ENCODE measurements at places on chromosomes 2 and 18. TPM values are rescaled to one million over a fixed set of nuclear protein-coding genes. Genes with fewer than 3 reads are reported as not detected.

The CYRIA gene
- 13.1 TPM for polyA plus RNA-seq

The CDK5R2 gene
- 0.13 TPM for polyA plus RNA-seq

The KLHL41 gene
- 1.2 TPM for polyA plus RNA-seq

The EMILIN1 gene
- 138 TPM for polyA plus RNA-seq

The SNTG2 gene
- 0.98 TPM for polyA plus RNA-seq

The CHRNG gene
- 0.07 TPM for polyA plus RNA-seq

The TTR gene
- 0.48 TPM for polyA plus RNA-seq

The SERPINB3 gene
- not detected for polyA plus RNA-seq

DNA sequence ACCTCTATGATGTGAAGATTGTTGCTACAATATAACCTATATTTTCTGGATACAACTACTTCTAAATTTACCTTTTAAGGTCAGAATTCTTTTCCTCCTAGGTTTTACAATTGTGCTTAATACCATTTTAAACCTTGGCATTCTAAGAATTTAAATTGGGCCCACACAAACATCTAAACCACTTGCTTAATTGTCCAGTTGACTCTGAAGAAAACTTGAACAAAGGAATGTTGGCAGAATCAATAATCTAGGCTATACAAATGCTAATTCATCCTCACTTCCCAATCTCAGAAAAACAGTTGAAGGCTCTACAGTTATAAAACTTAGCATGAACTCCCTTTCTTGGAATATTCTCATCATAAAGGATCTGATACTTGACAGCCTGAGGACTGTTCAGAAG lies 84.3 kb downstream of the RPRM start:
- H3K27me3 ChIP-seq = no peaks in the 10 kb centered on the region
- no peak for DNase-seq
- no peak overlapping the region for H3K27ac ChIP-seq
- H3K4me1 ChIP-seq = no peaks in the 10 kb centered on the region
- H3K36me3 ChIP-seq = no peaks in the 10 kb centered on the region

- H3K4me3 ChIP-seq = no peak overlapping the region
- H3K27ac ChIP-seq = no peak overlapping the region
- peaks cover 3% of the 10 kb centered on the region for H3K4me1 ChIP-seq
- no peaks in the 10 kb centered on the region for H3K27me3 ChIP-seq
- H3K36me3 ChIP-seq = no peaks in the 10 kb centered on the region
Observed at GRCh38 chr18:9782073-9782857, 74.2 kb downstream of the RAB31 start.

DNA sequence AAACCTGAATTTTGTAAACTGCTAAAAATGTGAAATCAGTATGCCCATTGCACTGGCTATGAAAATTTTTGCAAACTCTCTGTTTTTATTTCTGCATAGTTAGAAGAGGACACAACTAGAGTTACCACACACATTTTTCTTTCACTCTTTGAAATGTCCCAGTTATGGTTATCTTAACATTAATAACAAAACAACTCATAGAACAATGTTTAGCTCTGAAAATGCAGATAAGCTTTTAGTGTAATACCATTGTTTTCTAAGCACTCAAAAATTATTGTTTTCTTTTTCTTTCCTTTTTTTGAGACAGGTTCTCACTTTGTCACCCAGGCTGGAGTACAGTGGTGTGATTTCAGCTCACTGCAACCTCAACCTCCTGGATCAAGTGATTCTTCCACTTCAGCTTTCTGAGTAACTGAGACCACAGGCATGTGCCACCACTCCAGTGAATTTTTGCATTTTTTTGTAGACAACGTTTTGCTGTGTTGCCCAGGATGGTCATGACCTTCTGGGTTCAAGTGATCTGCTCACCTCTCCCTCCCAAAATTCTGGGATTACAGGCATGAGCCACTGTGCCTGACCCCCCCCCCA lies 1204.5 kb upstream of the ZEB2 start:
- H3K4me1 ChIP-seq = no peaks in the 10 kb centered on the region
- no peaks in the 10 kb centered on the region for H3K27me3 ChIP-seq
- H3K27ac ChIP-seq = no peak overlapping the region
- no peaks in the 10 kb centered on the region for H3K36me3 ChIP-seq

- no peaks in the 10 kb centered on the region for H3K27me3 ChIP-seq
- H3K4me1 ChIP-seq = no peaks in the 10 kb centered on the region
- no peak for DNase-seq
- H3K36me3 ChIP-seq = no peaks in the 10 kb centered on the region
- no peak overlapping the region for H3K4me3 ChIP-seq
Observed at GRCh38 chr2:134505446-134505845, 213.4 kb downstream of the TMEM163 start.

GRCh38 chr18:32761231-32761630 lies 11.6 kb downstream of the KLHL14 start:
- no peaks in the 10 kb centered on the region for H3K36me3 ChIP-seq
- no peak for DNase-seq
- H3K27ac ChIP-seq = no peak overlapping the region

DNA sequence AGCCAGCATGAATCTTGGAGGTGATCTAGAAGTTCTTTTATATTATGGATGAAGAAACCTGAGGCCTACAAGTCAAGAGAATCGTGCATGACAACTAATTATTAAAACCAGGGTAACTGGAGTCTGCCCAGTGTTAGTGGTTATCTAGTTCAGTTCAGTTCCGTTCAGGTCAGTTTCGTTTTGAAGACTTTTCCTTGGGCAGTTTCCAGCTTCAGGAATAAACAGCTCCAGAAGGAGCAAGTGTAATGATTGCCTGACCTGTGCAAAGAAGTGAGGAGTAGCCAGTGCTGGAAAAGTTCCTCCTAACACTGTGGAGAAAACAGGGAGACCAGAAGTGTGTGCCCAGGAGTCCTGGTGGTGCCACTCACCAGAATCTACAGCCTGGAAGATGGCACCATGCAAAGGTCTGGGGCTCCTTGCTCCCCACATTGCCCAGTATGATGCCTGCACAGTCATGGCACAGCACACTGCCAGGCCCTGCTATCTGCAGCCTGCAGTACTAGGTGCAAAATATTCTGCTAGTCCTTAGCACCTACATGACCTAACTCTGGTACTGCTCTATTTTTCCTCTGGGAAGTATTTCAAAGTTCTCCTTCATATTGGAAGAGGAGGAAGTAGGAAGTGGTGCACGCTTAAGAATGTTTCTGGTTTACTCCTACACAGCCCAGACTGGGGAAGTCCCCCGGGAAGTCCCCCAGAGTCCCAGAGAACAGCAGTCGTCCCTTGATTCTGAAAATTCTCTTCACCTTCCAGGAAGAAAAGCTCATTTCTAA lies 65.8 kb downstream of the SUMO1 start:
- H3K27ac ChIP-seq = no peak overlapping the region
- no peaks in the 10 kb centered on the region for H3K4me1 ChIP-seq
- no peak overlapping the region for H3K4me3 ChIP-seq
- no peaks in the 10 kb centered on the region for H3K36me3 ChIP-seq

- no peak for DNase-seq
- H3K27me3 ChIP-seq = no peaks in the 10 kb centered on the region
- H3K4me3 ChIP-seq = peak overlapping the region; percentile 77
- H3K27ac ChIP-seq = peak overlapping the region; percentile 99
Observed at GRCh38 chr2:48313036-48313877, 216.7 kb upstream of the STON1 start.

Measured in left lung (tissue), 14 donors.